Right hindlimb (tissue), 1 donor: ENCODE measurements at places on chromosomes 7 and 10.

DNA sequence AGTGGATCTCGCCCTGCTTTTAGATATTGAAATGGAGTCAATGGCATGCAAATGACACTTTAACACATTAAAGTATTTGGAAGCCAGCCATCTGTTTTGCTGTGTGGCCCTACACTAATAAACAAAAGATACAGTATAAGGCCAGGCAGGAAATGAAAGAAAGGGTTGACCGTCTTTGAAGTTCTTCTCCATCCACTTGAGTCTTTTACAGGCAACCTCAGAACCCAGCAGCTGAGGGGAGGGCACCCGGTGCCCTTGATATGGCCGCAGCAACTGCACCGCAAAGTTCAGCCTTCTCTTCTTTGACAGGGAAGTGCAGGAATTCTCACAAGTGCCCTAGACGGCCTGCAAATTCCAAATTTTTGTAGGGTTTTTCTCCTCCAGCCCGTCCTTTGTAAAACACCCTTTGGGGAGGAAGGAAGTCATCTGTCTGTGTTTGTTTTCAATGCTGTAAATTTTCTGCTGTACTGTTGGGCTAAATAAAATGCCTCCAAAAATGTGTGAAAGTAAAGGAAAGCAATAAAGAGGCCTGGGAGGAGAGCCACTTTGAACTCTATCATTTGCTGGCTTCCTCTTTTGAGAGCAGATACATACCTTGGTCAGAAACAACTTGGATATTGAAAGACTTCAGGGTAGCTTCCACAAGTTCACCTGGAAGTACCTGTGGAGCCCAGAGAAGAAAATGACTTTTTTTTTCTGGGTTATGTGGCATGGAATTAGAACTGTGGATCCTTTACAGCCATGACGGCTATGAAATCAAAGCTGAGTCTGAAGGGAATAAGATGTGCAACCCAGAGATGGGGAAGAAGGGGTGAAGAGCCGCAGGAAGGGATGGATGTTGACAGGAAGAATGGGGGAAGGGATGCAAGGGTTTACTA lies 3.6 kb downstream of the HOXA1 start:
- DNase-seq = no peak

DNA sequence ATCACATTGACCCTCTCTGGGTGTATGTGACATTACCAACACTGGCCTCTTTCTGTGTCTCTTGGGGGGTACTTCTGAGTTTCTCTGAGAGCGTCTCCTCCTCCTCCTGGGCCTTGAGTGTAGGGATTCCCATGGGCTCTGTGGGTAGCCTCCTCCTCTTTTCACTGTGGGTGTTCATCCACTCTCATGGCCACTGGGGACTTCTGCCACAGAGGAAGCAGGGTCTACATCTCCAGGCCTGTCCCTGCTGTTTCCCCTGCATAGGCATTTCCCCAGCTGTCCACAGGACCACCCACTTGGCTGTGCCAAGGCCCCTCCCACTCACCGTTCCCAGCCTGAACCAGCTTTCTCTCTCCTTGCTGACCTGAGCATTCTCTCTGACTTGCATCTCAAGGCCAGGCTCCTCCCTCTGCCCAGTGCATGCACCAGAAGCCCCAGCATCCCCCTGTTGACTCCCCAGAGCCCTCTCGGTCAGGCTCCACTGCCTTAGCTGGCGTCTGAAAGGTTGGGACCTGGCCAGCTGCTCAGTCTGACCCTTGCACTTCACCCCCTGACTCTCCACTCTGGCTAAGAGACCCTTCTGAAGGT lies 487.6 kb downstream of the GLRX3 start:
- no peak for DNase-seq

DNA sequence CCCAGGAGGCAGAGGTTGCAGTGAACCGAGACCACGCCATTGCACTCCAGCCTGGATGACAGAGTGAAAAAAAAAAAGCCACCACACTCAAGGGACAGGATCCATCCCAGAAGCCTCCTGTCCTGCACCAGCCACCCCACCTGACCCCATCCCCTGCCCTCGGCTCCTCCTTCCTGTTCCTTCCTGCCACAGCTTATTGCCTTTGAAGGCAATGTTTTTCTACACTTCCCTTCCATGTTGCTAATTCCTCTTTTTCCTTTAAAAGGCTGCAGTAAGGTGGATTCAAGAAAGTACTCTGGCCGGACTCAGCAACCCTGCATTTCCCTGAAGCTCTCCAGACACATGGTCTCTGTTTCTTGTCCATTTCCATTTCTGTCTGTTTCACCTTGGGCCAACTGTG lies 80.9 kb downstream of the FAM171A1 start:
- DNase-seq = no peak

DNA sequence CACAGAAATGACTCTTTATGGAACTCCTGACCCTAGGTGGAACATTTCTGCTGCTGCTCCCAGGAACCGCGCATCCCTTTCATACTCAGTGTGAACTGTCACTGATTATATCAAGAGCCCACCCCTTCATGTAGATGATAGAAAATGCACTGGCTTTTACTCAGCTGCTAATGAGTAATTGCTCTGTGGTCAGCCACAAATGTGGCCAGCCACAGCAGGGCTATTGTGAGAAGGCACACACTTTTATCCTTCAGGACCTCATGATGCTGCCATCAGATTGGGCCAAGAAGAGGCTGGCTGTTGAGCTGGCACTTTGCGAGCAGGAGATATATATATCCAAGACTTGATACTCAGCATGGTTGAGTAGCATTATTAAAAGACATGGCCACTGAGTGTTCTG lies 124.7 kb downstream of the CFAP58 start:
- no peak for DNase-seq

DNA sequence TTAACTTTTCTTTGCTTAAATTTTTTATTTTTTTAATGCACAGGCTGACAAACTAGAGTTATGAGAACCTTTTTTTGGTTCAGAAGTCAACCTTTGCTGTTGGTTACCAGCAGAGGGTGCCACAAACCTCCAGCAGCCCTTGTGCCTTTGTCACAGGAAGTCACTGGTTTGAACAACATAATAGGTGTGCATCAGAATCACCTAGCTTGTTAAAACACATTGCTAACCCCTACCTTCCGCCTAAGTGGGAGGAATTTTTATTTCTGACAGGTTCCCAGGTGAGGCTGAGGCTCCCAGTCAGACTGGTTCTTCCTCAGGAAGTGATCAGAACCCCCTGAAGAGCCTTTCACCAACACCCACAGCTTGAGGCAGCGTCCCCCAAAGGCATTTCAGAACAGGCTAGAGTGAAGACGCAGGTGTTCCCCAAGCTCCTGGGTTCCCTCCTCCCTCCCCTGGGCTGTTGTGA lies 22.6 kb upstream of the VDAC2 start:
- no peak for DNase-seq

DNA sequence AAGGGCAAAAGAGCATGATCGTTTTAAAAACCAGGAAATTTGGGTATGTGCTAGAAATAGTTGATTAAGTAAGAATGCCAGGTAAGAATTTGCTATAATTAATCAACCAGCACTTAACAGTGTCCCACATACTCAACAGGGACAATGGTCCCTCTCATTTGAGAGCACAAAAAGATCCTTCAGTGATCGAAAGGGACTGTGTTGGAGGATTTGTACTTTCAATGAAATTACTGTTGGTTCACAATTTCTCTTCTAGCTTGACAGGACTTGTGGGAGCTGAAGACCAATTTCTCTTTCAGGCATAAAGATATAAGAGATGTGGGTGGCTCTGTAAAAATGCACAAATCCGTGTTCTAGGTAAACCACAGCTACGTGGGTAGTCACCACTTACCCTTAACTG lies 12.5 kb upstream of the PLEKHS1 start:
- no peak for DNase-seq

- no peak for DNase-seq
Measured at GRCh38 chr7:107726356-107727130, 17.4 kb upstream of the CBLL1 start.

DNA sequence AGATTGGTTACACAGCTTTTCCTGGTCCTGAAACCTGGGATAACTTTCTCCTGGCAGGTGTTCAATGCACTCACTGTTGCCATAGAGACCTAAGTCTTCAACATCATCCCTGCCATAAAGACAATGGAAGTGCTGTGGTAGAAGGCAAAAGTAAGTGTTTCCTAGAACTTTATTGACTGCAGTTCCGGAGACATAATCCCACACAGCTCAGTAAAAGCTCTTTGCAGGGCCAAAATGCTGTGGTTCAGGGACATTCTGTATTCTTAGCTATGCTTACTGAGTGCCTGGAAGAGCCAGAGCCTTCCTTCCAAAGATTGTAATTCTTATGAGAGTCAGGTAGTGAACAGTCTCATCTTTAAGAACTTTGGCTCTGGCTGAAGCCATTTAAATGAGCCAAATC lies 5.3 kb downstream of the WIPF3 start:
- peak; percentile 35 for DNase-seq

- no peak for DNase-seq
Measured at GRCh38 chr10:31836569-31837406, 91.8 kb downstream of the ARHGAP12 start.

DNA sequence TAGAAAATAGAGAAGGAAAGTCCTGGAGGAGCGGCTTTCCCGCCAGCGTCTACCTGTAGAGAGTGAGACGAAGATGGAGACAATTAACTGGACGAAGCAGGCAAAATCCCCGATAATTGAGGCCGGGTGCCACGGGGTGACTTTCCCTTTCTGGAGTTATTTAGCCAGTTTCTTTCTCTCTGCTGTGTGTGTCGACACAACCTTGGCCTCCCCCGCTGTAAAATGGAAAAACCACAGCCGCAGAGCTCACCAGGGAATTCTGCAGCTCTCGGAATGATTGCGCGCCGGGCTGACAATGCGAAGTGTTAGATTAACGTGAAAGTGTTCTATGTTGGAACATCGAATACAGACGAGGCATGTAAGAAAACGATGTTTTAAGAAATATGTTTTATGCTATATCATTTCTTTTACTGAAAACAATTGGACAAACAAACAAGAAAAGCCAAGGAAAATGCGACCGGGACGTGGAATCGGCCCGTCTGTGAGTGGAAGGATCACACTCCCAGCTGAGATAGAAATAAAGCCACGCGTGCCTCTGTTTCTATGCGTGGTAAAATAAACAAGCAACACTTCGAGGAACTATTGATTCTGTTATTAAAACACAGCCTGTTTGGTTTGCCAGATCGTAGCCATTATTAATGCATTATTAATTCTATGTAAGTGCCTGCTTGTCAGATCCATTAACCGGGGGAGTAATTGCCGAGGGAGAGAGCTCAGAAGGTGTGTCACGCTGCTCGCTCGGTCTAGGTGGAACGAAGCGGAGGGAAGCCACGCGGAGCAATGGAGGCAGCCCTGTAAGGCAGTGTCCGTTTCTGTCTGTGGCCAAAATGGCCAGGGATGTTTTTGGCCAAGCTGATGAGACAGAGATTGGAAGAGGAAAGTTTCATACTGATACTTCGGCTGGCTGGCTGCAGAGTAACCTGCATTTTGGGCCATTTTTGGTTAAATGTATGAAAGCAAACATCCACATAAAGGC lies 129.4 kb downstream of the DNAJB6 start:
- DNase-seq = no peak

GRCh38 chr7:30764030-30764975 lies 6.9 kb upstream of the MINDY4 start:
- DNase-seq = peak; percentile 82

GRCh38 chr7:112031689-112032088 lies 174.5 kb downstream of the DOCK4 start:
- no peak for DNase-seq

GRCh38 chr7:103637726-103638125 lies 191.7 kb upstream of the SLC26A5 start:
- DNase-seq = no peak

DNA sequence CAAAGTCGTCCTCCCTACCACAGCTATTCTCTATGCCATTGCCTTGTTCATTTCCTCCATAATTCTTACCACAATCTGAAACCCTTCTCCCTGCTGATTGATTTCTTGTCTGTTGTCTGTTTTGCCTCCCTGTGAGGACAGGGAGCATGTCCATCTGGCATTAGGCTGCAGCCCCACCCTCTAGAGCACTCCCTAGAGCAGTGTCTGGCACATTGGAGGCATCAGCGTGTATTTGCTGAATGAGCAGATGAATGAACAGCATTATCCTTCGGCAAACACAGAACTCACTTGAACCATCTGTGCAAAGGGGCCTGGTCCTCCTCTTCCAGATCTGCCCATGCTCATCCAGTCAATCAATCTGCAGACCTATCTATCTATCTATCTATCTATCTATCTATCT lies 5.1 kb upstream of the DMBT1 start:
- no peak for DNase-seq

- no peak for DNase-seq
Measured at GRCh38 chr7:14115701-14116100, 126.2 kb upstream of the ETV1 start.

- DNase-seq = peak; percentile 53
Measured at GRCh38 chr10:132631338-132631735, 93.8 kb downstream of the INPP5A start.

GRCh38 chr7:44267719-44268421 lies 57.5 kb downstream of the CAMK2B start:
- no peak for DNase-seq

- DNase-seq = no peak
Measured at GRCh38 chr7:157318015-157318706, 18.6 kb upstream of the DNAJB6 start.

DNA sequence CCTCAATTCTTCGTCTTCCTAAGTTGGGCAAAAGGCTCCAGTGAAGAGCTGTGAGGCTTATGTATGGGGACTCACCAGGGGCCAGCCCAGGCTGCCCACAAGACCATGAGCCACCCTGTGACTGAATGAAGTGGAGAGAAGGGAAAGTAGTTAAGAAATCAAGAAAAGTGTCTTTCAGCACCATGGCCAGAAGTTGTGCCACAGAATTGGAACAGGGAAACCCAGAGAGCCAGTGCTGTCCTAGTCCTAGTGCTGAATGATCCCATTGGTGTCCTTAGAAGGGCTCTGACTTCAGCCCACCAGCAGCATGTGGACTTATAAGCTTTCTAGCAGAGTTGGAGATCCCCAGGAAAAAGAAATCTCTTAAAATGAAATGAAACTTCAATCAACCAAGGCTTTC lies 37.0 kb upstream of the CCSER2 start:
- DNase-seq = peak; percentile 30

GRCh38 chr7:96414931-96415292 lies 93.0 kb upstream of the SLC25A13 start:
- DNase-seq = peak; percentile 21
